Activated T-helper 1 cell treated with anti-CD3 and anti-CD28 coated beads, Interleukin-12 subunit alpha, Interleukin-12 subunit beta, Interleukin-2, Interleukin-4 antibody, amounts not matched to agents 30 ng/mL and 10 ng/mL and 1 ng/mL, durations not matched to agents 14 hours and 24 hours and 36 hours (primary cell): ENCODE measurements at places on chromosomes 11 and 22. TPM values are rescaled to one million over a fixed set of nuclear protein-coding genes. Genes with fewer than 3 reads are reported as not detected.
A peak's percentile ranks its signal among the peaks of the same experiment; 100 is the strongest.

GRCh38 chr11:88629496-88629895 lies 292.0 kb upstream of the CTSC start:
- no peak for DNase-seq

GRCh38 chr22:30813936-30814335 lies 119.3 kb downstream of the OSBP2 start:
- DNase-seq, result no peak

DNA sequence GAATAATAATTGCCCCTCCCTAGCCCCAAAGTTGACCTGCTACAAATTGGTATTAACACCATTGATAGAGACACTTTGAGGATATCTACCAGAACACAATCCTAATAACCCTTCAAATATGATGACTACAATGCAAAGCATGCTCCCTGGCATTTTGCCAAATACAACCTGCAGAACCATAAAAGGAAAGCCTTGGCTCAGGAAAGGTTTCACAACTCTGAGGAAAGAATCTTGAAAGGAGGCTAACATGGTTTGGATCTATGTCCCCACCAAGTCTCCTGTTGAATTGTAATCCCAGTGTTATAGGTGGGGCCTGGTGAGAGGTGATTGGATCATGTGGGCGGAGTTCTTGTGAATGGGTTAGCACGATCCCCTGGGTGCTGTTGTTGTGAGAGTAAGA lies 140.4 kb upstream of the ARHGAP42 start:
- DNase-seq, result no peak

- no peak for DNase-seq
Measured at GRCh38 chr11:22467741-22468140, 129.6 kb downstream of the SLC17A6 start.

- DNase-seq, result no peak
Measured at GRCh38 chr11:36000616-36001190, 56.8 kb downstream of the LDLRAD3 start.

- DNase-seq, result peak; percentile 52
Measured at GRCh38 chr11:75668451-75669297, at the start of gene MAP6. Gene MAP6, minus strand, starts transcription at chr11:75669038. Its CDS starts 669 bp downstream, at chr11:75668369.

The HOATZ gene
- not detected in 2 replicates for total RNA-seq

DNA sequence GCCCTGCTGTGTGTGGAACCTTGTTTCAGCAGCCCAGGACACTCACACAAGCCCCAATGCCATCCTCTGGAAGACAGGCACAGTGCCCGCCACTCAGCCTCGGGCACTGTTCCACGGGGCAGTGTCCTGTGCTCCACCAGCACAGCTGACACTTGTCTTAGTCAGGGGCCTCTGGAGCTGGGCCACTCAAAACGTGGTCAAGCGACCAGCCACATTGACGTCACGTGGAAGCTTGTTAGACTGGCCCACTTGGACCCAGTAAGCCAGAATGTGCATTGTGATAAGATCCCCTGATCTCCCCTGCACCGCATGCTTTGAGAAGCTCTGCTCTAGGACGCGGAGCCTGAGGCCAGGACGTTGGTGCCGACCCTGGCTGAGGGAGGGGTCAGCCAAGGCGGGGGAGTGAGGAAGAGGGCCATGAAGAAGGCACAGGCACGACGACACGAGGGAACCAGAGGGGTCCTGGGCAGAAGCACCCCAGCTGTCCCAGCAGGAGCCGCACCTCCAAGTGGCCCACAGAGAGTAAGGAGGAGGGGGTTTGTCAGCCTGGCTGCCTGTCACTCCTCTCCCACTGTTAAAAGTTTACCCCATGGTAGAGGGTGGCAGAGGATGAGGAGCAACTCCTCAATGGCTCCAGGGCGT lies 64.6 kb downstream of the LINC01488 start:
- DNase-seq, result no peak

DNA sequence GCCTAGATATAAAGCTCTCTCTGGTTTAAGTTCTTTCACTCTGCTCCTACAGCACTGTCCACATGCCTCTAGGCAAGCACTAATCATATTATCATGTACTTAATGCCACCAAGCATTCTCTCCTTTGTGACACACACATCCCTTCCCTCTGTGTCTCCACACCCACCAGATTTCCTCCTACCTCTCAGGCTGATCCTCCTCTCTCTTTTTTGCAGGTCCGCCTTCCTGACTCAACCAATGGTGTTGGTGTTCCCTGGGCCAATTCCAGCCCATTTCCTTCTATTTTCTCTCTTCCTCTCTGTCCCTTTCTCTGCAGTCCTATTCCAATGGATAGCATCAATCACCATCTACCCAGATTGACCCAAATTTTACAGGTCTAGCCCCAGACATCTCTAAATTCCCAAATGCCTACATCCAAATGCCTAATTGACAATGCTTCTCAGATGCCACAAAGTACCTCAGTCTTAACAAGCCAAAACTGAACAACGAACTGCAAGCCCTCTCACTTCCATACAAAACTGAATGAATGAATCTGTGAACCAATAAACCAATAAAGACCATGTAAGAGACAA lies 504 bp upstream of the ZNF215 start:
- no peak for DNase-seq

DNA sequence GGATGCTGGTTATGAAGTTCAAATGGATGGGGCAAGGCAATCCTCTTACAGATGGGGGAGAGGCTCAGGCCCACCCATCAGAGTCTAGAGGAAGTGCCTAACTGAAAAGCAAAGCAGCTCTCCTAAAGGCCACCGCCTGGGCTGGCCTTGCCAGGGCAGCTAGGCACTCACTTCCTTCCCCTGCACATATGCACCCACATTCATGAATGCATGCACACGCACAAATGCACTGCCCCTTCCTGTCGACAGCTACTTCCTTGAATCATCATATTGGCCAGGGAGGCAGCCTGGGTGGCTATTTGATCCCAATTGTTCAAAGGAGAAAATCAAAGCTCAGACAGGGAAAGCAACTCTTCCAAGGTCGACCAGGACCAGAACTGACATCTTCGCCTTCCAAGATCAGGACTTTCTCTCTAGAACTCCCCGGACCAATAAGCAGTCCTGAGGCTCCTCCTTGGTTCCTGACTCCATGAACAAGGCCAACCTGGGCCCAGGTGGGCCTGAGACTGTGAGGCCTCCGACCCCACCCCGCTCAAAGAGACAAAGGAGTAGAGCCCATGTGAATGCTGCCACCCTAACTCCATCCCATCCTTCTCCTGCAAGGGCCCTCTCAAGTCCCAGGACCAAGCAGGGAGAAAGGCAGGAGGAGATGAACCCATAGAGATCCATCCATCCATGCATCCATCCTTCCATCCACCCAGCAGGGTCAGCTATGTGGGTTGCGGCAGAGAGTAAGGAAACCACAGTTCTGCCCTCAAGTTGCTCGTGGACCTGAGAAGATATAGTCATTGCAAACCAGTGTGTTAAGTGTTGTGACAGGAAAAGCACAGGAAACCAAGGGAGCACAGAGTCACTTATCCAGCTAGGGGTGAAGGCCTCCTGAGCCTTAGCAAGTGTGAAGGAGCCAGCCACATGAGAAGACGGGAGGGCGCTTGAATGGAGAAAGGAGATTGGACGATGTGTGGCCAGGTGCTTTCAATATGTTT lies 35.4 kb upstream of the LMO1 start:
- no peak for DNase-seq

The DEFB131B gene
- not detected in 2 replicates for total RNA-seq

DNA sequence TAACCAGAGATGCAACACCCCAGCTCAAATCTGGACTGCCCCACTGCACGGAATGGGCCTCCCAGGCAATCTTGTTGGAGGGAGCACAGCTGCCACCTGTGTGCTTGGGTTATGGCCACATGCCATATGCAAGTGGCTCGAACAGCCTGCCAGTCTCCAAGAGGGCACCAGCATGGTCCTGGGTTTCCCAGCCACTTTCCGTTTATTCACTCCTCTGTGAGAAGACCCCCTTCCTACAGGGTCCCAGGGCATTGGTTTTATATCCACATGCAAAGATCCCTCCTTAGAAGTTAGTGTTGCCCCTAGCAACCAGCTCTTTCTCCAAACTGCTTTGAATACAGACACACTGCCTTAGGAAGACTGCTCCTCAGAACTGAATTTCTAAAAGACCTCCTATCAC lies 487.8 kb downstream of the BUD13 start:
- no peak for DNase-seq

- no peak for DNase-seq
Measured at GRCh38 chr11:80388130-80388529, 947.3 kb upstream of the TENM4 start.

The OR10A4 gene
- not detected in 2 replicates for total RNA-seq

DNA sequence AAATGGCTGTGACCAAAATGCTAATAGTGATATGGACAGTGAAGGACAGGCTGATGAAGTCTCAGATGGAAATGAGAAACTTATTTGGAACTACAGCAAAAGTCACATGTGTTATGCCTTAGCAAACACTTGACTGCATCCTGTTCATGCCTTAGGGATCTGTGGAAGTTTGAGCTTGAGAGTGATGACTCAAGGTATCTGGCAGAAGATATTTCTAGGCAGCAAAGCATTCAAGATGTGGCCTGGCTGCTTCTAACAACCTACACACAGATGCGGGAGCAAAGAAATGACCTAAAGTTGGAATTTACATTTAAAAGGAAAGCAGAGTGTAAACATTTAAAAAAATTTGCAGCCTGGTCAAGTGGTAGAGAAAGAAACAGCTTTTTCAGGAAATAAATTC lies 28.1 kb upstream of the CD81 start:
- no peak for DNase-seq

The TMEM191C gene
- 0.59 and 0.67 TPM in 2 replicates for total RNA-seq

DNA sequence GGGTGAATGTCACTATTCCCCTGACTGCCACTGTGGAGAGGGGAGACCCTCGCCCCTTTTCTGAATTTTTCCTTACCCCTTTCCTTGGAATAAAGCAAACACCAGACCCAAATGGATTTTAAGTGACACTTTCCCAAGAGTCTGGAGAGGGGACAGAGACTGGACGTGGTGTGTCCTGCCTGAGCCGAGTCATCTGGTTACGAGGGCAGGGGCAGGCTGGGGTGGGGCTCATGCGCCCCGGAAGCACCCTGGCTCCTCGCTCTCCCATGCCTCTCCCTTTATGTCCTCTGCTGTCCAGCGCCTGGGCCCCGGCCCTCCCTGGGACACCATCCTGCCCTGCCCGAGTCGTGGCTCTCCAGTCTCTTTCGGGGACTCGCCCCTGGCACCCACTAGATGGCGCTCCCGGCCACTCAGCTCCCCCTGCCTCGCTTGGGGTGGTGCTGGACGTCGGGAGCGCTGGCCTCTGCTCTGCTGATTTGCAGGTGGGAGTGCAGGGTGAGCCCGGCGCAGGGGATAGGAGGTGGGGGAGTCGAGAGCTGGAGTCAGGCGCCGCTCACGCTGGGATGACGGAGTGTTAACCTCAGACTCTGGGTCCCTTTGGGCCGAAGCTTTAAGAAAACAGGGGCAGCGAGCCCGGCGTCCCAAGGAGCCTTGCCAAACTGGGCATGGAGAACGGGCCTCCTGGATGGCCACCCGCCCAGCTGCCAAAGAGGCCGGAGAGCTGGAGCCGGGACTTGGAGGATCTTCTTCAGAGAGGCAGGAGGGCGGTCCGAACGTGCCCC lies 89.8 kb downstream of the RPS6KA4 start:
- DNase-seq, result peak; percentile 53

GRCh38 chr11:1228921-1229451 lies 6.1 kb downstream of the MUC5B start:
- no peak for DNase-seq

DNA sequence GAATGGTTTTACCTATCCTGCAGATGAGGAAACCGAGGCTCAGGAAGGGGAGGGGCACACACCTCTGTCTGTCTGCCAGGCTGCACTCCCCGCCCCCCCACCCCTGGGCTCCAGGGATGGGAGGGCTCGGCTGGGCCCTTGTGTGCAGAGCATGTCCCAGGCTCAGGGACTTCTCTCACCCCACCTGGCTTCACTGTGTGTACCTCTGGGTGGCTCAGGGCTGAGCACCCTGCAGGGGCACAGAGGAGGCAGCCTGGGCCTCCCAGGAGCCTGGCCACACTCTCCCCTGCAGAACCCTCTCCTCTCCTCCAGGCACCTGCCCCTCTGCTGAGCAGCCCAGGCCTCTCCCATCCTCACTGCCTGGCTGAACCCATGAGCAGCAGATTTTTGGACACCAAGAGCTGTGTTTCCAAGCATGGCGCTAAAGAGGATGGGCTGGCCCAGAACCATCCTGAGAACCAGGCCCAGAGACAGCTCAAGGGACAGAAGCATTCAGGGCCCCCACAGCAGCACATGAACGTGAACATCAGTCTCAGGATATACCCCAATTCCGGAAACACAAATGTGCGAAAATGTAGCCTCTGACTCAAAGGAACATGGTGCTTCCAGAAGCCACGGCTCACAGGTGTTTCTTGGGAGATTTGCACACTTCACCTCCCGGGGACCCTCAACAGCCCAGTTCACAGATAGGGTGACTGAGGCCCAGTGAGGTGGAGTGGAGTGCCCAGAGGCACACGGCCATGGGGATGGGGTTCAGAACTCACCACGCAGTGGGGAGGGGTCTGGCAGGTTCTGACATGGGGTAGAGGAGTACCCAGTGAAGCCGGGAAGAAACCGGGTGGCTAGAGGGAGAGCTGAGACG lies 10.5 kb downstream of the EMID1 start:
- no peak for DNase-seq

The GLB1L2 gene
- 8.9 and 11.5 TPM in 2 replicates for total RNA-seq

- DNase-seq, result no peak
Measured at GRCh38 chr22:36948273-36949225, 35.1 kb downstream of the CSF2RB start.

The LRRN4CL gene
- total RNA-seq, result 0.17 and 0.26 TPM in 2 replicates

- no peak for DNase-seq
Measured at GRCh38 chr22:49212002-49212401, 615.7 kb downstream of the BRD1 start.

DNA sequence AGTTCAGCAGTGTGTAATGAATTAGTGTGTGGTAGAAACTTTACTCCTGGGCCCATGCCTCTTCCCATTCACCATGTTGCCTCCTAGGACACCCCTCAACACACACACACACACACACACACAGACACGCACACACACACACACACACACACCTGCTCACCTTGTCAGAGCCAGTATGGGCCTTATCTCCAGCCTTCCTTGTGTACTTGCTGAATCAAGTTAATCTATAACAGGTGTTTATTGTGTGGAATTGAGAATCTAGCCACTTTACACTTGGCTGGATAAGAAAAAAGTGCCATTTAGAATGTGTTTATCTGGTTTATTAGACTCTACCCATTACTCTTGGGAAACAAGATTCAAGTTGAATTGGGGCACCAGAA lies 14.5 kb upstream of the ZDHHC13 start:
- DNase-seq, result no peak

GRCh38 chr11:77100166-77101042 lies 2.2 kb upstream of the OMP start:
- DNase-seq, result no peak

DNA sequence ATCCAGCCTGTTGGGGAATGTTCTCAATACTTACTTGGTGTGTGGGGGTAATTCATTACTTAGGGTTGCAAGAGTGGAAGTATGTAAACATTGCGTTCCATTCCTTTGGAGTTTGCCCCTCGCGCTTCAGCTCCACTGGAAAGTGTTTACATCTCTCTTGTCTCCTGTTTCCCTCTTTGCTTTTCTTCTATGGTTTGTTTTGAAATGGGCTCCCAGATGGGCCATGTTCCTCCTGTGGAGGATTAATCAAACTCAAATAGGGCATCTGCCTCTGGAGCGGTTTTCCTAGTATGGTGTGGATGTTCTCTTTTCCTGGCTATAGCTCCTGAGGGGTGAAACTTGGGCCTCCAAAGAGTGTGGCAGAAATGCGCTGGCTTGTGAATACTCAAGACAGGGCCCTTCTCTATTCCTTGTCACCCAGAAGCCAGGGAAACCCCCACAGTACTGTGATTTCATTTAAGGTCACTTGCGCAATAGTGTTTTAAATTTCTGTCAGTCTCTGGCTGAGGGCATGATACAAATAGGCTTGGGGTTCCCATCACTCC lies 51.9 kb downstream of the CD44 start:
- DNase-seq, result no peak

GRCh38 chr11:17401841-17402240 lies 13.4 kb upstream of the KCNJ11 start:
- no peak for DNase-seq
